Activated naive CD4-positive, alpha-beta T cell (primary cell): ENCODE measurements at places on chromosomes 11 and 22.

DNA sequence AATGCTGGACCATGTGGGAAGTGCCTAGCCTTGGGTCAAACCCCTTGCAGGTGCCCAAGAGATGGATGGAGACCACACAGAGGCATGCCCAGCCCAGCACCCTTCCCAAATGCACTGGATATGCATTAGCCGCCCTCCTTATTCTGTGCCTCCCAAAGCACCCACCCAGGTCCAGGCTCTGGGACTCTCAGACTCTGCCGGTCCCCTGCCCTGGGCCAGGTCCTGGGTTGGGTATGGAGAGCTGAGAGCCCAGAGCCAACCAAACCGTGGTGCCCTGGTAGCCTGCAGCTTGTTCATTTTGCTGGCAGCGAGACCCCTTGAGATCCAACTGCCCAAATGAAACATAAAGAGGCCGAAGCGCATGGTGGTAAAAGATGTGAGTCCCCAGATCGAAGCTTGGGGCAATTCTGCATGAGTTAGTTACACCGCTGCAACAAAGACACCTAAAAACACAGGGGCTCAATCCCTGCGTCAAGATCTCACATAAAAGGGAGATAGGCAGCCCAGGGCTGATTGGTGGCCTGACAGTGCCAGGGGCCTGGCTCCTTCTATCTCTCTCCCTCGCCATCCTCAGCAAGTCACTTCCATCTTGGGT is 61.5 kb downstream of the MYEOV start:
- no peak for DNase-seq

DNA sequence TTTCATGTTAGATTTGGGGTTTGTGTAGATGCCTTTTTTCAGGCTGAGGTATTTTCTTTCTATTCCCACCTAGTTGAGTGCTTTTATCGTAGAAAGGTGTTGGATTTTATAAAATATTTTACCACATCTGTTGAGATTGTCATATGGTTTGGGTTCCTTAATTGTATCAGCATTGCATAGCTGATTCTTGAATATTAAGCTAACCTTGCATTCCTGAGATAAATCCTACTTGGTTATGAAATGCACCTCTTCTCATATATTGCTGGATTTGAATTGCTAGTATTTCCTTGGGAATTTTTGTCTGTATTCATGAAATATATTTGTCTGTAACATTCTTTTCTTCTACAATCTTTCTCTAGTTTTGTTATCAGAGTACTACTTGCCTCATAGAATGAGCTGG is 10.1 kb downstream of the XKR3 start:
- no peak for DNase-seq

GRCh38 chr22:33247758-33248157 is 189.6 kb upstream of the SYN3 start:
- DNase-seq, result no peak

DNA sequence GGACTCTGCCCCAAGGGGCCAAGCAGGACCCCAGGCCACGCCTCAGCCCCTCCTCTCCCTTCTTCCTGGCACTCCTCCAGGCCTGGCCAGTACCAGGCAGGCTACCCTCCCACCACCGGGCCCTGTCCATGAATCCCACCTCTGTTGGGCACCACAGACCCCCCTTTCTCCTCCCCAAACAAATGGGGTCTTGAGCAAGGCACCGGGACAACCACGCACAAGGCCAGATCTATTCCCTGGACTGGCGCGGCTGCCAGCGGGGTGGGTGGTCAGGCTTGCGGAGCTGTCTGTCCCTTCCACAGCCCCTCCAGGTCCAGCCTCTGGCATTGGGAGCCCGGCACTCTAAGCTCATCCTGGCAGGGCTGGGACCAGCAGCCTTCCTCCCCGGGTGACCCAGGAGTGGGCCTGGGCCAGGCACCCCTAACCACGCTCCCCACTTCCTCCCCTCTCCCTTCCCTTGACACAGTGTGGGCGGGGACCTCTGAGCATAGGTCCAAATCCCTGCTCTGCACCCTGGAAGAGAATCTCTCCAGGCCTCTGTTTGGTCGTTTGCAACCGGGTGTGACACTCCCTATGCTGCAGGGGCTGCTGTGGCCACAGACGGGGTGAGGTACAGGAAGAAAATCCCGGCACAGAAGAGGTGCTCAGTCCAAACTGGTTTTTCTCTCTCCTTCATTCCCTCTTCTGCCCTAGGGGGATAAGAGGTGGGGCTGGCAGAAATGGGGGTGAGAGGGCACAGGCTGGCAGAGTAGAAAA is 14.6 kb downstream of the ELFN2 start:
- DNase-seq, result no peak

DNA sequence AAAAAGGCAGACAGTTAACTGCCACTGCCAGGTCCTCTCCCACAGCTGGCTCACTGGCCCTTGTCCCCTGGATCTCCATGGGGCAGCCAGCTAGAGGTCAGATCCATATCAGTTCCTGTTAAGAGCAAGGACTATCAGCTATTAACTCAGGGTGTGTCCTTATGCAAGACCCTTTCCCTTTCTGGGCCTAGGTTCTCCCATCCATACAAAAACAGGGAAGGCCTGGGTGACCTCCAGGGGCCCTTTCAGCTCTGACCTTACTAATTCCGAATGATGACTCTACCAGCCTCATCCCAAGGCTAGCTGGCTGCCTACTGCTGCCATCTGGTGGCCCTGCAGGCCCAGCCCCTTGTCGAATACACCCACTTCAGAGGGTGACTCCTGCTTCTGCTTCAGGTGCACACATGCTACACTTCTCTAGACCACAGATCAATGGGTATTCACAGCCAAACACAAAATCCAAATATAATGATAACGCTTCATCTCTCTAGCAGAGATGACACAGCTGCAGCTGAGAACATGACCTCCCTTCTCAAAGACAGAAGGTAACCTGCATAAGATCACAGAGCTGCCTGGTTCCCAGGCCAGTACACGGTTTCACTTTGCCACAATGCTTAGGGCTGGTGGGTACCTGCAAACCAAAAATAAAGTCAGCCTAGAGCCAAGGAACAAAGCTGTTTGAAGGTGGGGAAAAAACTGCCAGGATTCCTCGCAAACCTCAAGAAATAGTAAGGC is 34.1 kb downstream of the SERGEF start:
- DNase-seq, result no peak

DNA sequence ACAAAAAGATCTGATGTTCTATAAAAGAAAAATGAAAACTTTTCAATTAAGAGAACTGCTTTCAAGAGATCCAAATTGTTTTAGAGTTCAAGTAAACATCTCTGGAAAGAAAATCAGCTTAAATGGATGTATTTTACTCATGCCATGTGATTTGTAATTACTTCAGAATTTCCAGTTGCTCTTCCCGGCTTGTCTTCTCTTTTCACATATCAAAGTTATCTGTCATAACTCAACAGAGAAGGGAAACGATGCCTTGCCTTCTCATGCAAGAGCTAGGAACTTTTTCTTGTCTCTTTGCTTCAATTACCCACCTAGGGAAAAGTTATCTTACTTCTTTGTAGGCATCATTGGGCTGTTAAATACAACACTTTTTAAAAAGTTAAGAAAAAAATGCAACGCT is 255.2 kb upstream of the POU2AF2 start:
- DNase-seq, result no peak

- no peak for DNase-seq
These were observed 475 bp downstream of the MAPK12 start for GRCh38 chr22:50260801-50261614.

DNA sequence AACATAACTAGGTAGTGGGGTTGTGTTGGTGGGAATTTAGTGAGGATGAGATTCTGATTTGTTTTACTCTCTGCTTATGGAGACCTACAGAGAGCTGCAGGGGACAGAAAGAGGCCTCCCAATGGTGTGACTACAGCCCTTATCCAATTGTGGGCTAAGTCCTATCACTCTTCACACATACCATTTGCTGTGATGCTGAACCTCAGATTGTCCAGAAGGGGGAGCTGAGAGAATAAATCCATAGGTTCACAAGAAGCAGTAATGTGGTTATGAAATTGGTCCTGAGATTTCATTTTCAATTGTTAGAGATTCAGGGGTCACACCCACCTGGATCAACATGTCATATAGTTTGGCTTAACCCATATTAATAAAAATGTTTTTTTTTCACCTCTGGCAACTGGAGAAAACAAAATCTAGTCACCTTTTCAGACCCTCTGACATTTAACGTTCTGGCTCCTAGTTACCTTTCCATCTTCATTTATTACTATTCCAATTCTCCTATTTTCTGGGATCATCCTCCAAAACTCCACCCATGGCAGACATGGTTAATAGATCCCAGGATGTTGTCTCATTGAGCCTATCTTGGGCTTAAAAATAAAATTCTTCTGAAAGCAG is 53.3 kb upstream of the PTPN5 start:
- no peak for DNase-seq

DNA sequence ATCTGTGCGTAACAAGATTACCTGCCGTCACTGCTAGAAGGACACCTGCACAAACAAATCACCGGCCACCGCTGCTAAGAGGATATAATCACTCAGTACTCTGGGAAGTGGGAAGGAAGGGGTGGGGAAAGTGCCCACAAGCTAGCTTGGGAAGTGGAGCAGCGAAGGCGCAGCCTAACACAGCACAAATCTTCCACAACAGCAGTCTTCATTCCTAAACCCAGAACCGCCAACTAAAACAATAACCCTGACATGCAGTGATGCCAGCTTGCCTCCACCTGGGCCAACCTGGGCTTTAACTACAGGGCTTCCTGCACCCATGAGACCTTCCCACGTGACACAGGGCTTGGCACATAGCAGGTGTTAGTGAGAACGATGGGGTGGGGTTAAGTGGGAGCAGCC is 5.1 kb downstream of the DGCR2 start:
- no peak for DNase-seq

DNA sequence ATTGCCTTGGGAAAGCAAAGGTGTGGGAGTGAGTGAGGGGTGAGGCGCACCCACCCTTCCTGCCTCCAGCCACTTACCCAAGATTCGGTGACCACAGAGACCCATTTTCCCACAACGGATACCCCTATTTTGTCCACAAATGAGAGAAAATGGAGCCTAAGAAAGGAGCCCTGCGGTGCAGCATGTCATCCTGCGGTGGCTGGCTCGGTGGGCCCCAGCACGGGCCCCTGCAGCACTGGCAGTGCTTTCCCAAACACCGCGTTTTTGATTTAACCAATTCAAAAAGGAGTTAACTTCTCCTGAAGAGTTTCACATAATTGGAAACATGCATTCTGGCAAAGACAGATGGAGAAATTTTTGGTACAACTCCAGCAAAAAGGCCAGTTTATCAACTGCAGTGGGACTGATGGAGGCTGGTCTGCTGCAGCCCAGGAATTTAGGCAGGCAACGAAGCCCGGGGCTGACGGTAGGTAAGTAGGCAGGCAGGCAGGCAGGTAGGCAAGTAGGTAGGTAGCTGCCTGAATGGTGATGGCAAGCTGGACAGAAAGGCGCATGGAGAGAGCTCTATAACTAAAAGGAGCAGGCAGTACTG is 84.2 kb downstream of the FDX1 start:
- DNase-seq, result no peak

GRCh38 chr11:538431-539051 is 1.2 kb downstream of the LRRC56 start:
- no peak for DNase-seq

DNA sequence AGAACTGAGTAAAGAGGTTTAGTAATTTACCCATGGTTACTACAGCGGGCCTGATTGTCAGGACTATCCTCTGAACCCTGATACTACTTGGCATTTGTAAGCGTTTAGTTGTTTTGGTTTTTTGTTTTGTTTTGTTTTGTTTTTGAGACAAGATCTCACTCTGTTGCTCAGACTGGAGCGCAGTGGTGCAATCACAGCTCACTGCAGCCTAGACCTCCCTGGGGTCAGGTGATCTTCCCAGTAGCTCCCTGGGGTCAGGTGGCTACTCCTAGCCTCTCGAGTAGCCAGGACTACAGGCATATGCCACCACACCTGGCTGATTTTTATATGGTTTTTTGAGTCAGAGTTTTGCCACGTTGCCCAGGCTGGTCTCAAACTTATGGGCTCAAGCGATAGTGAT is 118.6 kb downstream of the WNT11 start:
- DNase-seq, result no peak

DNA sequence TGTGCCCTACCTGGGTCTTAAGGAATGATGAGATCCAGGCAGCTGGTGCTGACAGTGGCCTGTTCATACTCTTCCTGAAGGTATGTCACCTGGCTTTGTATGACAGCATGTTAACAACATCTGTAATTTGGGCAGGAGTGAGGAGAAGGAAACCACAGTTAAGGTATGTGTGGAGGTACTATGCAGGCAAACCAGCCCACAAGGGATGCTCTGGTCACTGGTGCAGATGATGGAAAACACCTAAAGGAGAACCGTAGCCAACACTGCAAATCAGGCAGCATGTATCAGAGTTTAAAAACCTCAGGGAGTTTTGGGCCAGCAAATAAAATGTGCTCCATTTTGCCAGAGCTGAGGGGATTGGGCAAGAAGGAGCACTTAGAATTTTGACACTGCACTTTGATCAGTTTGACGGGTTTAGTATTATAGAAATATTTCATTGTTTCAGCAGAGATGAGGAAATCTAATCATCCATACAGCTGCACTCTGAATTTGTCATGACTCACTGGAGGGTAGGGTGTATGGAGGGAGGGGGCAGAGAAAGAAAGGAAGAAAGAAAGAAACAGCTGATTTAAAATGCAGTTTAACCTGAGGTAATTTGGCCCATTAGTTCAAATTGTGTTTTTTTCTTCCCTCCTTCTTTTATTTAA is 260.9 kb downstream of the KIRREL3 start:
- no peak for DNase-seq

GRCh38 chr11:11787305-11788062 is 54.3 kb upstream of the USP47 start:
- DNase-seq, result peak; percentile 32

DNA sequence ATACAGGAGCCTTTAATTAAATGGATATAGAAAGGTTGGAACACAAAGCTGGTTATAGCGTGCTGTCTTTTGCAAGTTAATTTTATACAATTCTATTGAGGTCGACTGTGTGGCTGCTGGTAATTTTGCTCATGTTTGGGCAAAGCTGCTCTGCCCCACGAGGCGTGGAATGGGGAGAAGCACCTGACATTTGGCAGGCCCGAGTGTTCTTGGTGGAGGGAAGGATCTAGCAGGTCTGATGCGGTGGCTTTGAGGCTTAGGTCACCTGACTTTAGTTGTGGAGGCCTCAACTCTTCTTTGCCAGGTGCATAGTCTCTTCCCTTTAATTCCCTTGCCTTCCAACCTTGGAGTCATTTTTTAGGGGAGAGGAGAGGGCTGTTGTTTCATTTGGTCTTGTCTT is 97.3 kb downstream of the ZBTB16 start:
- DNase-seq, result no peak
